ENCODE measurements at places on chromosomes 5 and 9. TPM values are rescaled to one million over a fixed set of nuclear protein-coding genes. Genes with fewer than 3 reads are reported as not detected.
A peak's percentile ranks its signal among the peaks of the same experiment; 100 is the strongest.

GRCh38 chr9:68627594-68627993, 77.4 kb upstream of the PIP5K1B start:
- H3K4me1 ChIP-seq: no peaks in the 10 kb centered on the region
- no peaks in the 10 kb centered on the region for H3K36me3 ChIP-seq
- H3K27me3 ChIP-seq: no peaks in the 10 kb centered on the region
- DNase-seq: no peak

The GPR21 gene
- not detected for total RNA-seq

The PCDHGA10 gene
- total RNA-seq: 6.2 TPM

The FAM81B gene
- total RNA-seq: not detected

GRCh38 chr5:119355685-119356611, at the start of gene TNFAIP8:
TSS of gene TNFAIP8 (plus strand) at chr5:119356019. CDS start at chr5:119356091, 72 bp downstream.
- peaks cover 50% of the 10 kb centered on the region for H3K4me1 ChIP-seq
- H3K27ac ChIP-seq: peak within 1 kb of the TSS; percentile 76
- no peak for DNase-seq
- H3K27me3 ChIP-seq: no peaks in the 10 kb centered on the region
- peak within 1 kb of the TSS; percentile 70 for H3K4me3 ChIP-seq

DNA sequence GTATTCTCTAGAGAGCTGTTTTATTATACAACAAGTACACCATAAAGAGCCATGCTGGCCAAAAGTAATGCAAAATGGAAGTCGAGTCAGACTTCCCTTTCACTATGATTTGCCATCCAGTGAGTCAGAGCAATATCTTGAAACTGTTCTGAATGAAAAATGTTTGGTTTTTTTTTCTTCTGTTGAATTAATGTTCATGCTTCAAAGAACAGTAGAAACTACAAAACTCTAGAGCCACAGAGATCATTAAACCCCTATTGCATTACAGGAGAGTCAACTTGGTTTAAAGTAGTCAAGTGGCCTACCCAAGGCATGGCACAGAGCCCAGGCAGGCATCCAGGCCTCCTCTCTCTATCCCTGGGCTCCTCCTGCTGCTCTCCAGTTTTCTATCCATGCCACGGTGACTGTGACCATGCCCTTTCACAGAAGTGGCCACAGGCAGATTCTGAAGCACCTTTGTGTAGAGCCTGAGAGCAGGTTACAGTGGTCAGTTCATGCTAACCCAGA, 358.9 kb downstream of the DEPDC1B start:
- H3K4me3 ChIP-seq: no peak overlapping the region
- H3K27me3 ChIP-seq: no peaks in the 10 kb centered on the region
- no peaks in the 10 kb centered on the region for H3K36me3 ChIP-seq
- peak overlapping the region; percentile 67 for H3K27ac ChIP-seq
- DNase-seq: no peak
- peaks cover 29% of the 10 kb centered on the region for H3K4me1 ChIP-seq

- no peak overlapping the region for H3K4me3 ChIP-seq
- DNase-seq: no peak
- peaks cover 12% of the 10 kb centered on the region for H3K27me3 ChIP-seq
- H3K4me1 ChIP-seq: no peaks in the 10 kb centered on the region
- H3K27ac ChIP-seq: no peak overlapping the region
- H3K36me3 ChIP-seq: no peaks in the 10 kb centered on the region
Observed at GRCh38 chr9:85108229-85108628, 438.7 kb downstream of the NTRK2 start.

DNA sequence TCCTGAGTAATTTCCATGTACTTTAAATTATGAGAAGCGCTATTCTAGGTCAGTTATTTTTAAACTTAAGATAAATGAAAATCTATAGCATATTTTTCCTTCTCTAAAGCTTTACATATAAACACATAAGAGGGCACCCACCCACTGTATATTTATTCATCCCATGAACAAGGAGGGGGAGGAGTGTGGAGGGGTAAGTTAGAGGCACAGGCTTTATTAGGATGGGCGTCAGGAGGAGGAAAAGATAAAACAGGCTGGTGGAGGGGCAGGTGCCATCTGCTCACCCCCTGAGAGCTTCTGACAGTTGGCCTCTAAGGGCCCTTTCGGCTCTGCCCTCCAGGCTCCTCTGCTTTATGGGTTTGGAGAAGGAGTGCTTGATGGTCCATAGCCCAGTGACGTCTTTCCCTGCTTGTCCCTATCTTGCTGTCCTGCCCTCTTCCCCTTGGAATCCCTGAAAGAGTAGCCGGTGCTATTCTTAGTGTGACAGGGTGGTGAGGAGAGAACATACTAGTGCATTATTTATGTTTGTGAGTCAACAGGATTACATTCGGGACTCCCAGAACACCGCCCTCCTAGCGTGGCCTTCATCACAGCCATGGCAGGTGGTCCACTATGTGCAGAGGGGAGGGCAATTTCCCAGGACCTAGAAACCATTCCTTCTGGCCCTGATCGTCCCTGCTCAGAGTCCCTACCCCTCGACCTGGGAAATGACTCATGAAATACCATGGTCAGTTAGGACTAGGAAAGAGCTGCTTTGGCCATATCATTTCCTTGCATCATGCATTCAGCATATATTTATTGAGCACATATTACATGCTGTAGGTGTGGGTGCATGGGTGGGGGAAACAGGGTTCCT, 7.9 kb upstream of the SYNPO start:
- no peaks in the 10 kb centered on the region for H3K27me3 ChIP-seq
- H3K27ac ChIP-seq: peak overlapping the region; percentile 34
- DNase-seq: no peak

- DNase-seq: peak; percentile 57
- H3K27ac ChIP-seq: no peak overlapping the region
- peaks cover 10% of the 10 kb centered on the region for H3K4me1 ChIP-seq
- no peaks in the 10 kb centered on the region for H3K36me3 ChIP-seq
Observed at GRCh38 chr9:78605041-78606000, 308.4 kb downstream of the PSAT1 start.

DNA sequence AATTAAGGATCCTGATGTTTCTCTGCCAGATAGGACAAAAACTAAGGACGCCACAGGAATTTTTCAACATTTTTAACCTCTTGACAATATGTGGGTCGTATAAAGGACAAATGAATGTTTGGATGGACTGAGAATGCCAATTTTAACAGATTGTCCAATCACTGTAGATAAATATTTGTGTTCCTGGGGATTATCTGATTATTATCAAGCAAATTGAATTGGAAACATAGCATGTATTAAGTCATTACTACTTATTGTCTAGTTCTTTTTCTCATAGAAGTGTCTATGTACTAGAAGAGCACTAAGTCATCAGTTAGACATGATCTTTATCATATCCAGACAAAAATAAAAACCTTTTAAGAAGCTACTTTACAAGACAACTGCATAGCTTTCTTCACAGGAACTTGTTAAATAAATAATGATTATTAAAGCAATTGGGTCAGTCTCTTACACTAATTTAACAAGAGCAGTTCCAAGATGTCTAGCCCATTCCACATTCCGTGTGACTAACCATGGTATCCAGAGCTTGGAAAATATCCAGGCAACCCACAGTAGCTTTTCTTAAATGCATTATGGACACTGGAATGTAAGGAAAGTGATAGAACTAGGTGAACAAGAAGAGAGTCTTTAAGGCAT, 127.5 kb upstream of the CDKN2B start:
- no peak overlapping the region for H3K27ac ChIP-seq
- H3K27me3 ChIP-seq: no peaks in the 10 kb centered on the region
- H3K36me3 ChIP-seq: no peaks in the 10 kb centered on the region

DNA sequence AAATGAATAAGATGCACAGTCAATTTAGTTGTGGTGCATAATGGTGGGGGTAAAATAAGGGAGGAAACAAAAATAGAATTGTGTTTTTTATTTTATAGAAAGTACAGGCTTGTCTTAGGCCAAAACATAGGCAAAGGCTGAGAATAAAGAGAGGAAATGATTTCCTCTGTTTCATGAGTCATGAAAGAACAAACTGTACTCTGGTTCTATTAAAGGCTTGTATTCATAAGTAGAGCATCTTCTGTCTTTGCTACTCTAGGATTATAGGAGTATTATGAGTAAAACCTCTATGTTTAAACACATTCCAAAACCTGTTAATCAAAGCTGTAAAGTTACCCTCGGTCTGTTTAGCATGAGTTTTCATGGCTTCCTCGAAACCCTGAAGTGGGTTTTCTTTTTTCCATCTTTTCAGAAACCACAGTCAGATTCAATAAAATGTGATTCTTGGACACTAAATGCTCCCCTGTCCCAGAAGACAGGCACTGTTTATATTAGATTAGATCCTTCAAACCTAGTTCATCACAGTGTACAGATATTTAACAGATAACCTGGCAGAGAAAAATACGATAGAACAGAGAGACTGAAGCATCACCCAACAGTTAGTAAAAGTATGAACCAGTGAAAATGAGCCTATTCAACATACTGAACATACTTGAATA, 473.9 kb upstream of the CYLC2 start:
- no peaks in the 10 kb centered on the region for H3K27me3 ChIP-seq
- no peak overlapping the region for H3K4me3 ChIP-seq
- no peaks in the 10 kb centered on the region for H3K4me1 ChIP-seq

The PKD2L2 gene
- not detected for total RNA-seq

DNA sequence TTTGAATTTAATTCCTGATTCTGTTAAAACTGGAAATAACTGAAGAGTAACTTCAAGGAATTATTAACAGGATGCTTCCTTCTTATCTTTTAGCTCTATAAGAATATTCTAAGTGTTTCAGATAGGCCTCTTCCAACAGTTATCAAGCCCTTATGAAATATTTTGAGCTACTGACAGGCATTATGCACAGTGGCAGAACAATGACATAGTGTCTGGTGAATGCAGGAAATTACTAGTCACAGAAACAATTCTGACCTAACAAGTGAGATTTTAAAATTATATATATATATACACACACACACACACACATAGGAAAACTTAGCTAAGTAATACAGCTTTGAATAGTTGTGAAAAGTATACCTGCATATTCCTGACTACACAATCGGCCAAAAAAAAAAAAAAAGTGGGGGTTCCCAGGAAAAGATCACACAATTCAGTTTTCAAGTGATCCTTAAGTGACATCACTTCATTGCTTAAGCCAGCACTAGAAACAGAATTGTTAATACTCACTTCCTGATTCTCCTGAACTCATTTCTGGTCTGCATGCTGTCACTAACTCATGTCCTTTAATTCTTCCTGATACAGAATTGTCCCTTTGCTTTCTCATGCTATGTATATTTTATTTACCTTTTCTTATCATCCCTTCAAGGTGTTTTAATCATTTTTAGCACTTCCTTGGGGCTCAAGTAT, 77.3 kb downstream of the SLC25A46 start:
- no peaks in the 10 kb centered on the region for H3K36me3 ChIP-seq
- H3K4me3 ChIP-seq: no peak overlapping the region
- no peak for DNase-seq
- H3K4me1 ChIP-seq: peaks cover 3% of the 10 kb centered on the region
- no peaks in the 10 kb centered on the region for H3K27me3 ChIP-seq
- H3K27ac ChIP-seq: no peak overlapping the region

DNA sequence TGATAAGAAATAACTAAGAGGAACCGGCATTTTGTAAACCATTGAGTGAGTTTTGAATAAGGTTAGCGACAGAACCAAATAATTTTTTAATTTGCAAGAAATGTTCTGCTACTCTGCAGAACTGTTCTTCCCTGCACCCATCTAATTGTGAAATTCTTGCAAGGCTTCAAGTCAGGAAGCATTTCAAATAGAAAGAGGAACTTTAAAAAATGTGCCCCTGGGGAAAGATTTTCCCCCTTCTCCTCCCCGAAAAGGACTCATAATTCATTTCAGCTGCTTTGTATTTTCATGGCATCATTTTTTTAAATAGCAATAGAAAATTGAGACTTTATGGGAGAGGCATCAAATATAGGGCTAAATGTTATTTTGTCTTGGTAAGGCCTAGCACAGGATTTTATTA, 180.9 kb upstream of the ANKRD55 start:
- no peaks in the 10 kb centered on the region for H3K36me3 ChIP-seq
- H3K27ac ChIP-seq: no peak overlapping the region
- no peak overlapping the region for H3K4me3 ChIP-seq
- DNase-seq: no peak
- no peaks in the 10 kb centered on the region for H3K4me1 ChIP-seq
- no peaks in the 10 kb centered on the region for H3K27me3 ChIP-seq

The FAM169A gene
- total RNA-seq: 1.4 TPM

The BTNL8 gene
- total RNA-seq: 0.34 TPM

The XRCC4 gene
- total RNA-seq: 5.0 TPM

GRCh38 chr5:171849585-171850323, 64.1 kb downstream of the SMIM23 start:
- H3K27me3 ChIP-seq: no peaks in the 10 kb centered on the region
- no peak overlapping the region for H3K4me3 ChIP-seq
- no peak for DNase-seq
- peaks cover 3% of the 10 kb centered on the region for H3K4me1 ChIP-seq
- no peak overlapping the region for H3K27ac ChIP-seq

The NR5A1 gene
- 0.17 TPM for total RNA-seq

The ACOT12 gene
- not detected for total RNA-seq

The TMEM232 gene
- 1.7 TPM for total RNA-seq

GRCh38 chr9:2132484-2133082, 117.4 kb downstream of the SMARCA2 start:
- peaks cover 63% of the 10 kb centered on the region for H3K4me1 ChIP-seq
- H3K27ac ChIP-seq: no peak overlapping the region
- H3K36me3 ChIP-seq: no peaks in the 10 kb centered on the region
- no peak overlapping the region for H3K4me3 ChIP-seq

The RGP1 gene
- 22.0 TPM for total RNA-seq

The C6 gene
- 1.7 TPM for total RNA-seq

DNA sequence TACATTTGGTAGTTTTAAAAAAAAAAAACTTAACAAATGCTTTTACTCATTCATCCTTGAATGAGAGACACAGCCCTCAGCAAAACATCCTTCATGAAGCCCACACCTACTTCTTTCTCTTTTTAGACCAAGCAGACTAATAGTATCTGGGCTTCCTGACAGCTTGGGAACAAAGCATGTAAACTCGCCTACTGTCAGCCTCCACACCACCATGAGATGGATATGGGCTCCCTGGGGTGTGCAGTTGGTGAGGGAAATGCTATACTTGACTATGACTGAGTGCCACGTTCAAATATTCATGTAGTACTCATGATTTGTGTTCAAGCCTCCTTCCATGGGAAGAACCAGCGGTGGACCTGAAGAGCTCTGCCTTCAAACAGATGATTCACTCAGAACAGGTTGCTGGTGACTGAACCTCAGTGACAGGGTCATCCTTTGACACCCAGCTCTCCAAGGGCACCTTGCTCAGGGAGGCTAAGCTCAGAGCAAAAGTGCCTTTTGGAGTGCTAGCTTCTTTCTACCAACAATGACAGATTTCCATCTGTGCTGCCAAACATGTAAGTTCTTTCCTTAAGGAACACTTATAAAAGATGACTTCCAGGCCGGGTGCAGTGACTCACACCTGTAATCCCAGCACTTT, 36.8 kb downstream of the SLC22A5 start:
- no peaks in the 10 kb centered on the region for H3K36me3 ChIP-seq
- no peak overlapping the region for H3K4me3 ChIP-seq
- no peak for DNase-seq
- peaks cover 21% of the 10 kb centered on the region for H3K4me1 ChIP-seq
- no peaks in the 10 kb centered on the region for H3K27me3 ChIP-seq

GRCh38 chr5:79346420-79346824, 110.5 kb downstream of the JMY start:
- no peaks in the 10 kb centered on the region for H3K27me3 ChIP-seq
- H3K4me3 ChIP-seq: no peak overlapping the region
- H3K4me1 ChIP-seq: no peaks in the 10 kb centered on the region

The MAP3K1 gene
- total RNA-seq: 7.2 TPM
